Stimulated activated CD8-positive, alpha-beta memory T cell treated with anti-CD3 and anti-CD28 coated beads, Interleukin-12 subunit alpha, Interleukin-12 subunit beta, amount 100 ng/mL, for 4 hours (primary cell): ENCODE measurements at places on chromosomes 13 and 19.

GRCh38 chr19:10662384-10663251 lies 8.5 kb downstream of the ILF3 start:
- no peak for DNase-seq

- no peak for DNase-seq
Observed at GRCh38 chr19:38888876-38889275, 10.5 kb downstream of the SIRT2 start.

DNA sequence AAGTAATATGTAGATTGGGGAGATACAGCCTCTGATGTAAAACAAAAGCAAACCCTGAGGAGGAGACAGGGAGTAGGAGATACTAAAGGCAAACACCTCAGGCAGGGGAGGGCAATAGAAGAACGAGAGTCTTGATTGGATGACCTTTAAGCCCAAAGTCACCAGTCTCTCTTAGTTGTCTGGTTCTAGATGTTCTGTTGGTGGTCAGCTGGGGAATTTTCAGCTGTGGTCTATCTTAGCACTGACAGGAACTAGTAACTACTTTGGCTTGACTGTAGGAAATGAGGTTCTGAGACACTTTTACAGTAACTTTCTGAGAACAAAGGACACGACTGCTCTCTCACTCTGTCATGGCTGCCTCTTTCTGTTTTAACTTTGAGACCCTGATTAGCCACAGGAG lies 290.7 kb upstream of the MIR17HG start:
- no peak for DNase-seq

DNA sequence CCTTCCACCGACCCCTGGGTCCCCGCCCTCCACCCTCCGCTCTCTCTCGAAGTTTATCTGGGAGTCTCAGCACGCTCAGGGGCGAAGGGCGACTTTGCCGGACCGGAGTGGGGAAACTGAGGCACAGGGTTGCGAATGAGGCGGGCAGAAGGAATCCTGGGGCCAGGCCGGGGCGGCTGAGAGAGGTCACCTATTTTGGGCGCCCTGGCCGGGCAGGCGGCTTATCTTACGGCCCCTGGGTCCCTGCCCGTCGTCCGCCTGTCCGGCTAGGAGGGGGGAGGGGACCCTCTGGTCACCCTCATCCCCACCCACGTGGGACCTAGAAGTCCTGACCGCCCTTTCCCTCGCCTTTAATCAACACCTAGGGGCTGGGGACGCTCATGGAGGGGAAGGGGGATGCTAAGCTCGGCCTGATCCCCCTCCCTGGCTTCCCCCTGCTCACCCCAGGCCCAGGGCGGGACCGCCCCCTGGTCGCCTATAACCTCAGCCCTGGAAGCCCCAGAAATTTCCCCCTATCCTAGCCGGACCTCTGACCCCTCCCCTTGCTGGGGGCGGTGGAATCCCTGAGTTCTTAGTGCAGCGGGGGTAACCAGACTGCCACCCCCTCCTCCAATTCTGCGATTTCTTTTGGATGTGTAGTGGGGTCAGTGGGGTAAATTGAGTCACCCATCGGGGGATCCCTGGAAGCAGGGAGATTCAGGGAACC lies 556 bp downstream of the TRIP10 start:
- no peak for DNase-seq

GRCh38 chr19:2345076-2345475 lies 15.0 kb upstream of the TMPRSS9 start:
- DNase-seq = no peak

- DNase-seq = no peak
Observed at GRCh38 chr13:36884235-36884634, 35.8 kb downstream of the SMAD9 start.

- no peak for DNase-seq
Observed at GRCh38 chr19:23203841-23204344, 46.3 kb downstream of the ZNF724 start.

DNA sequence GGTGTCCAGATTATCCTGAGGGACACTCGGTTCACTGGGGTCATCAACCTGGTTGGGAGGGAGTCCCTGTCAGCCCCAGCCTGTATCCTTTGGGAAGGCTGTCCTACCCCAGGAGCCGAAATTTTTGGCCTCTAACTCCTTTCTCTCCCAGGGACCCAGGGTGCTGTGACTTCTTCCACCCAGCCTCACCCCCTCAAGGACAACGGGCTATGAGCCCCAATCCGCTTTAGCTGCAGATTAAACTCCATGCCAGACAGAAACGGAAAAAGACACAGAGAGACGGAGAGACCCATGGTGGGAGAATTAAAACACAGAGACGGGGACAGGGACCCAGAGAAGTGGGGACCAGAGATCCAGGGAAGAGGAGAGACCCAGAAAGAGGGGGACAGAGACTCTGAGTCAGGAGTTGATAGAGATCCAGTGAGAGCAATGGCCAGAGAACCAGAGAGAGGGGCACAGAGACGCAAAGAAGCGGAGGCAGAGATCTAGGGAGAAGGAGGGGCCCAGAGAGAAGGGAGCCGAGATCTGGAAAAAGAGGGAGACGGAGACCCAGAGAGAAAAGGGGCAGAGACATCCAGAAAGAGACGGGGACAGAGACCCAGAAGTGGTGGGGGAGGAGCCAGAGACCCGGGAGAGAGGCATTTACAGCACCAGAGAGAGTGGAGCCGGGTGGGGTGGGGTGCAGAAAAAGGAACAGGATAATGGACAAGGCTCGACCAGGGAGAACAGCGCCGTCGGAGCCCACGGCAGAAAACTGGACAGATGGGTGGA lies 703 bp downstream of the SLC17A7 start:
- DNase-seq = no peak

GRCh38 chr13:98842858-98843481 lies 90.5 kb upstream of the SLC15A1 start:
- DNase-seq = peak; percentile 19

GRCh38 chr19:41431426-41432386 lies 4.5 kb upstream of the B3GNT8 start:
- DNase-seq = no peak

GRCh38 chr19:18340990-18341868 lies 831 bp downstream of the PGPEP1 start:
- DNase-seq = peak; percentile 54

DNA sequence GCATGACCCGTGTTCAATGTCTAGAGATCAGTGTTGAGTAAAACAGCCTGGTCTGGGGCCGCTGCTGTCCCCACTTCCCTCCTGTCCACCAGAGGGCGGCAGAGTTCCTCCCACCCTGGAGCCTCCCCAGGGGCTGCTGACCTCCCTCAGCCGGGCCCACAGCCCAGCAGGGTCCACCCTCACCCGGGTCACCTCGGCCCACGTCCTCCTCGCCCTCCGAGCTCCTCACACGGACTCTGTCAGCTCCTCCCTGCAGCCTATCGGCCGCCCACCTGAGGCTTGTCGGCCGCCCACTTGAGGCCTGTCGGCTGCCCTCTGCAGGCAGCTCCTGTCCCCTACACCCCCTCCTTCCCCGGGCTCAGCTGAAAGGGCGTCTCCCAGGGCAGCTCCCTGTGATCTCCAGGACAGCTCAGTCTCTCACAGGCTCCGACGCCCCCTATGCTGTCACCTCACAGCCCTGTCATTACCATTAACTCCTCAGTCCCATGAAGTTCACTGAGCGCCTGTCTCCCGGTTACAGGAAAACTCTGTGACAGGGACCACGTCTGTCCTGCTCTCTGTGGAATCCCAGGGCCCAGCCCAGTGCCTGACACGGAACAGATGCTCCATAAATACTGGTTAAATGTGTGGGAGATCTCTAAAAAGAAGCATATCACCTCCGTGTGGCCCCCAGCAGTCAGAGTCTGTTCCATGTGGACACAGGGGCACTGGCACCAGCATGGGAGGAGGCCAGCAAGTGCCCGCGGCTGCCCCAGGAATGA lies 1.5 kb upstream of the CEACAM5 start:
- DNase-seq = peak; percentile 39

DNA sequence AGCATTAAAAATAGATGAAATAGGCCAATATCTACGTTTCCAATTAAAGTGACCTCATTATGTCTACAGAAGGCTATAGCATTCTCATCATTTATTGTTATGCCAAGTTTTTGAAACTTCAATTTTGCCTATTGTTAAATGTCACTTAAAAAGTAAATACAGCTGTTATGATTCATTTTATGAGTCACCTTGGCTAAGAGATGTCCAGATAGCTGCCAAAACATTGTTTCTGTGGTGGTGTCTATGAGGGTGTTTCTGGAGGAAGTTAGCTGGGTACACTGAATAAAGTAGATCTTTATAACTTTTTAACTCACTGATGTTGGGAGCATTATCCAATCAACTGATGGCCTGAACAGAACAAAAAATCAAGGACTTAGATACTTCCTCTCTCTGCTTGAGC lies 1209.7 kb upstream of the PCDH9 start:
- no peak for DNase-seq

- DNase-seq = no peak
Observed at GRCh38 chr13:46858163-46858562, 38.7 kb downstream of the HTR2A start.

GRCh38 chr13:32117001-32117400 lies 85.4 kb downstream of the FRY start:
- DNase-seq = no peak

DNA sequence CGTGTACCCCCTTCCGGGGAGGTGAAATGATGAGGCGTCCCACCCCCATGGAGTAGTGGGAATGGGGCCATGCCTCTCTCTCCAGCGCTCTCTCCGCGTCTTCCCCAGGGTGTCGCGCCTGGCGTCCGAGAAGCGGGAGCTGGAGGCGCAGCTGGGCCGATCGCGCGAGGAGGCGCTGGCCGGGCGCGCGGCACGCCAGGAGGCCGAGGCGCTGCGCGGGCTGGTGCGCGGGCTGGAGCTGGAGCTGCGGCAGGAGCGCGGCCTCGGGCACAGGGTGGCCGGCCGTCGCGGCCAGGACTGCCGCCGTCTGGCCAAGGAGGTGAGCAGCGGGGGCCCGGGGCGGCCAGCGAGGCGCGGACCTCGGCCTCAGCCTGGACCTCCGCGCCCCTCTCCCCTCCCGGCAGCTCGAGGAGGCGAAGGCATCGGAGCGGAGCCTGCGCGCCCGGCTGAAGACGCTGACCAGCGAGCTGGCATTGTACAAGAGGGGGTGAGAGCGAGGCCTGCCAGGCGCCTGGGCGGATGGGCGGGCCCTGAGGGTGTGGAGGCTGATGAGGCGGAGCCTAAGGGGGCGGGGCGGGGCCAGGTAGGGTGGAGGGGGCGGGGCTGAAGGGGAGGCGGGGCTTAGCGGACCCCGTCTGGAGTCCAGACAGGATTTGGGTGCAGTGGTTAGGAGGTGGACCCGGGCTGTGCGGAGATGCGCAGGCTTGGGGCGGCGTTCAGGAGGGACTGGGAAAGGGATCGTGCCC lies 7.7 kb downstream of the PGLYRP1 start:
- peak; percentile 32 for DNase-seq

GRCh38 chr13:99605420-99606323 lies 104.4 kb downstream of the TM9SF2 start:
- peak; percentile 10 for DNase-seq

- no peak for DNase-seq
Observed at GRCh38 chr19:44848036-44848811, 2.1 kb downstream of the NECTIN2 start.

DNA sequence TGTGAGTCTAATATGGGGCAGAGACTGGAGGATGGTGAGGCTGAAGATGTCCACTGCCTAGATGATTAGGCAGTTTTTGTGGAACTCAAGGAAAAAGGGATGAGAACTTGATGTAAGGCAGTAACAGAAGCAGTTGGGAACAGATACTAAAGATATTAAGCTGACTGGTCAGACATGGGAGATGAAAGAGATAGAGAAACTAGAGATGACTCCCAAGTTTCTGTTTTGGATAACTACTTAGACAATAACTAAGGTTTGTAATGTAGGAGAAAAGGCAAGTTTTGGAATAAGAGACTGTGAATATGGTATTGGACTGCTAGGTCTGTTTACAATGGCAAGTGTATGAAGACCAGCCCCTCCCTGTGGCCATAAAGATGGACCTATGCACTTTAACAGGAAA lies 43.5 kb upstream of the CLDN10 start:
- DNase-seq = no peak

DNA sequence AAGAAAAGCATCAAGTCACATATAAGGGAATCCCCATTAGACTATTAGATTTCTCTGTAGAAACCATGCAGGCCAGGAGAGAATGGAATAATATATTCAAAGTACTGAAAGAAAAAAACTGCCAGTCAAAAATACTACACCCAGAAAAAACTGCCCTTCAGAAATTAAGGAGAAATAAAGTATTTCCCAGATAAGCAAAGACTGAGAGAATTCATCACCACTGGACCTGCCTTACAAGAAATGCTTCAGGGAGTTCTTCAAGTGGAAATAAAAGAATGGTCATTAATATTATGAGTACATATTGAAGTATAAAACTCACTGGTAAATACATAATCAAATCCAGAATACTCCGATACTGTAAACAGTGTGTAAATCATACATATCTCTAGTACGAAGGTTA lies 35.9 kb downstream of the VWA8 start:
- no peak for DNase-seq

DNA sequence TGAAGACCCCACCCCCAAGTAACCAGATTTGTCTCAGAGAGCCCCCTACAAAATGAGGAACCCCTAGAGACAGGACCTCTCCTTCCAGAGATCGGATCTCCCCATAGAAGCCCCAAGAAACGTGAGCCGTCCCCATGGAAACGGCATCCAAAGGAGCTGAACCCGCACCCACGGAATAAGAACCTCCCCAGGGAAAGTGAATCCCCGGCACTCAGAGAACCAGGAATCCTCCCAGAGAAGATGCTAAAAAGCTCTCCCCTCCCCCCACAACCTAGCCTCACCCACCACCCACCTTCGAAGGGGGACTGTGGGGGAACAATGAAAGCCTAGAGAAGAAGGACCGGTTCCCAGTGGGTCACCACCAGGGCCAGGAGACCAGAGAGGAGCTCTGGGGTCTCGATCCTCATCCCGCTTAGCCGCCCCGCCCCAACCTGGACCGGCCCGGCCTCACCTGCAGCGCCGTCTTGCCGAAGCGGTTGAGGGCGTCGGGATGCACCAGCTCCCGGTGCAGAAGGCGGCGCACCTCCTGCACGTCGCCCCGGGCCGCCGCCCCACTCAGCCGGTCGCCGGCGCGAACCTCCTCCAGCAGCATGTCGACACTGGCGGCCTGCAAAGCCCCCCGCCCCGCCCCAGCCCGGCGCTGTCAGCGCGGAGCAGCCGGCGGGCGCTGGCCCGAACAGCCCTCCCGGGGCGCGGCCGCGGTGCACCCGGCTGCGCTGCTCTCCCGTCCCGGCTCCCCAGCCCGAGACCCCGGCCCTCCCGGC lies 535 bp downstream of the CDKN2D start:
- no peak for DNase-seq

DNA sequence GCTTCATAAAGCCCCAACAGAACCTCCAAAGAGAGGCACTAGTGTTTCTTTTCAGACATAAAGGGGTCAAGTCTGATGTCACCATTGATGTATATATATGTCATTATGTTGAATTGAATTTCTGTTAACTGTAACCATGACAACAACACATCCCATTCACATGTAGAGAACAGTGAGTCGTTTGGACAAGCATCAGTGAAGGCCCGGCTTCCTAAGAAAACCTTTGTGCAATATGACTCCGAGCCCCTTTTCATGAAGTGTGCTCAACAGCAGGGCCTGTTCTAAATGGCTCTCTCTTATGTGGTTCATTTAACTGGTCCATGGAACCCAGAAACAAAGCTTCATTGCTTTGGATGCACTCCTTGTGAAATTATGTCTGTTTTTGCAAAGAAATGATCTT lies 67.2 kb upstream of the UBL3 start:
- DNase-seq = no peak
